ENCODE measurements at places on chromosomes 2 and 18.

- no peak for DNase-seq
Measured at GRCh38 chr18:72391951-72392350, 152.2 kb downstream of the CBLN2 start.

GRCh38 chr2:168920504-168921157 is 19.5 kb downstream of the G6PC2 start:
- DNase-seq = no peak

GRCh38 chr18:53838746-53839145 is 385.7 kb downstream of the MBD2 start:
- no peak for DNase-seq

DNA sequence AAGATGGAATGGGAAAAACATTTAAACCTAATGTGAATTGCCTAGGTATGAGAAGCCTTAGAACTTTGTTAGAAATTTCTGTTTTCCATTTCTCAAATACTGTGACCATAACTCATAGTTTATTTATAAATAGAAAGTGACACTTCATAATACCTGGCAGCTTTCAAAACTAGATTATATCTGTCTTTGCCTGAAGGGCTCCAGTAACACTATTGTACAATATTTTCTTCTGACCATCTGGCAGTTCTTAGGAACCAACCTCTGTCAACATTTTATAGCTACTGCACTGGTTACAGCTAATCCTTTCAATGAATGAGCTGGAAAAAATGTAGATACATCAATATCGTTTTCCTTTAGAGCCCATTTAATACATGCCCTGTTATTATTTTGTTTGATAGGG is 237.4 kb downstream of the CAMKMT start:
- no peak for DNase-seq

DNA sequence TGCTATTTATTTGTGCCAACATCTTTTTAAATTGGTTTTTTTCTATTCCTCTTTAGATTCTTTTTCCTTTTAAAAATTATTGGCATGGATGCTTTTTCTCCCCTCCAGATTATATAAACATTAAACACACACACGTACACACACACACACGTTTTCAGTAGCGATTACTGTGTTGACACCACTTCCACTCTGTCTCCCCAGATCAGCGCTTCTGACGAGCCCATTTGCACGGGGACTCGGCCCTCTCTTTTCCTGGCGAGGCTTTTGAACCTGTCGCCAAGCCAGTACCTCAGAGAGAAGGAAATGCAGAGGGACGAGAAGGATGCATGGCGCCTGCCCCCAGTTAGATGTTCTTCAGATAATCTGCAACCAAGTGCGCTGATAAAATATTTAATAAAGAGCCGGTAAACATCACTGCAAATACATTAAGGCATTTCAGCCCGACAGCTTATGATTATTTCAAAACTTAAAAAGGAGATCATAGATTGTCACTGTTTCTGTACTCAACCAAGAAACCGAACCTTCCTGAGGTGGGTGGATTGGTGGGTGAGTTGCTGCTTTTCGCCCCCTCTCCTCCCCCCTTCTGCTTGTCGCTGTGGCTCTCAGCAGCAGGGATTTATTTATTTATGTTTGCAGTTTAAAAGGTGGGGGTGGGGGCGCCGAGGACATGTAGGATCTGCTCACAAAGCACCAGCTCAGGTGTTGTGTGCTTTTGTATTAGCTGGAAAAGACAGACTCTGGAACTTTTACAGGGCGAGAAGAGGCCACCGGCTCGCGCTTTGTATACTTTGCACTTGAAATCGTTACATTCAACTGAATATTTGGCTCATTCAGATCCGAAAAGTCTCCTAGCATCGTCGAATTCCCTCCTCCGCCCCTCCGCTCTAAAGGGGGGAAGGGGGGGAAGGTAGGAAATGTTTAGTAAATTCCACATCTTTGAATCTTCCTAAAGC is 787 bp upstream of the TBR1 start:
- DNase-seq = no peak

- no peak for DNase-seq
Measured at GRCh38 chr2:63035169-63035568, 15.5 kb upstream of the OTX1 start.

DNA sequence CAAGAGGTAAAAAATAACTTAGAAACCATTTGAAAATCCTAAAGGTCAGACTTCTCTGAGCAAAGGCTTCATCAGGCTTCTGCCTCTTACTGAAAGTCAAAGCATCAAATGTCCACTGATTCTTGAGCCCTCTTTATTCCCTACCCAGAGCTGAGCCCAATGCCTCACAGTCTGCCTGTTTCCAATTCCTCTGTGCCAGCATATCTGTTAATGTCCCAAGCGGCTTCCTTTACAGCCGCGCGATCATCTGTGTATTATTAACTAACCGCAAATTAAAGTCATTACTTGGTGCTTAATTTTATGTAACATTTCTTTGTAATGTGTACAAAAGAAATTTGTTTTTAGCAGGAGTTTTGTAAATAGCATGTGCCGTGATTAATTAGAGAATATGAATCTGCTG is 418.8 kb upstream of the HNRNPA3 start:
- no peak for DNase-seq

DNA sequence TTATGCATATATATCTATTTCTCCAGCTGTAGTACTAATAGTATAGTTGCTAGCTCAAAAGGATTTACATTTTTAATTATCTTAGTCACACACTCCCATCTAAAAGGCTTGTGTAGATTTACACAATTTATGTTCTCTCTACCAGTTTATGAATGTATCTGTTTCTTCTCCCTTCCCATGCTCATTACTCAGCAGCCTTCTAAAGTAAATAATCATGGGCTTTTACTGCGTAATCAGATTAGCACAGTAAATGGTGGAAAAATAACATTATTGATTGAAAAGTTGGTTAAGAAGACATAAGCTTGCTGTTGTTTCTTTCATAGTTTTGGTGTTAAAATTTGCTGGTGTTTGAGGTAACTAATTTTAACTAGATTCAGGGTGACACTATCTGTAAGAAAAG is 81.8 kb downstream of the PTPN4 start:
- DNase-seq = no peak

DNA sequence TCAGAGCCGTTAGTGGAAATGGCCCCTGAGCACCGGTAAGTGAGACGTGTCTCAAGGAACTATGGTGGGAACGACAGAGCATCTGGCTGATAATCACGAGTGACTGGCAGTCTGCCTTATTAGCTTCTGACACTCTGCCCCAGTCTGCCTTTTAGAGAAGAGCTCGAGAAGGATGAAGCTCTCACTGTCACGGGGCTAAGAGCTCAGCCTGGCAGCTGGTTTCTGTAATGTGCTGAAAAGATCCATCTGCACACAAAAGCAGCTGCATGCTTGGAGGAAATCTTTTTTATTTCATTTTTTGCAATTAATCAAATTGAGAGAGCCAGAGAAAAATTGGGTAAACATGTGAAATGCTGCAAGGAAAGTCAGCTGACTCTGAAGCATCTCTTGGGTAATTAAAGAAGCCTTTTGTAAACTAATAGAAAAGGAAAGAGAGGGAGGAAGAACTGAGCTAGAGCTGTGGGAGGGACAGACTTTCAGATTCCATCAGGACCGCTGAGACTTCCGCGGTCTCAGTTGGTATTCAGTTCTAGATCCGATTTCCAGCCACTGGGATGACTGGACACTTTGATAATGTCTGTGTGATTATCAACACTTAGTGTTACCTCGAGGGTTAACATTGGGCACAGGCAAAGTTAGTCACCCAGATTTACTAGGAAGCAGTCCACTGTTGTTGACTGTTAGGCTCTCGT is 24.4 kb downstream of the MBP start:
- no peak for DNase-seq

GRCh38 chr2:120013597-120014223 is 833 bp downstream of the EPB41L5 start:
- DNase-seq = no peak

GRCh38 chr2:128269990-128270671 is 48.5 kb downstream of the HS6ST1 start:
- peak; percentile 17 for DNase-seq

DNA sequence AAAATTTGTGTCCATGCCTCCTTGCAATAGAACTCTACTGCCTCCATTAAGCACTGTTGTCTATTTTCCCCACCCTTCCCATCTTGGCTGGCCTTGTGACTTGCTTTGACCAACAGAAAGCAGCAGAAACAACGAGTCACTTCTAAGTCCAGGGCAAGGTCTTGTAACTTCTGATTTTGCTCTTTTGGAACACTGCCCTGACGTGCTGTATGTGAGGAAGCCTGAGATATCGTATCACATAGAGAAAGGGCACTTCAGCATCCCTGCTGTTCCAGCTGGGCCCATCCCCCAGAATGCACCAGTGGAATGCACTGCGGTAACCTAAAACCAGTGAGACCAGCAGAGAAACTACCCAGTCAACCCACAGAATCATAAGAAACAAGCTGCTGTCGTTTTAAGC is 28.1 kb downstream of the NCKAP1 start:
- DNase-seq = no peak

GRCh38 chr2:196586511-196586991 is 53.0 kb upstream of the CCDC150 start:
- DNase-seq = no peak

DNA sequence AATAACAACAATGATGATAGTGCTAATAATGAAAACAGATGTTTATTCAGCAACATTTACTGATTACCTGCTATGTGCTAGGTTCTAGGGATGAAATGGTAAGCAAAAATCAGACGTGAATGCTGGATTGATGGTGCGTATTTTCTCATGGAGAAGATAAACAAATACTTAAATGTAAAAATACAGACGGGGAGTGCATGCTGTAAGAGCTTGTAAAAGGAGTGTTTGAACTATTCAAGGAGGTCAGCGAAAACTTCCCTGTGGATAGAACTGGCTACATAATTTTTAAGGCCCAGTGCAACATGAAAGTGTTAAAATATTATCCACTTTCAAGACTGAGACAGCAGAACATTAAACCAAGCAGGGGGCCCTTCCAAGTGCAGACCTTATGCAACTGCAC is 22.1 kb downstream of the MTX2 start:
- DNase-seq = no peak

- no peak for DNase-seq
Measured at GRCh38 chr2:159090514-159091201, 122.2 kb downstream of the TANC1 start.

- no peak for DNase-seq
Measured at GRCh38 chr2:191899410-191899809, 52.5 kb upstream of the CAVIN2 start.
